Small intestine (tissue), 16 donors: ENCODE measurements at places on chromosomes 2 and 18.
A peak's percentile ranks its signal among the peaks of the same experiment; 100 is the strongest.

- peak; percentile 44 for DNase-seq
Observed at GRCh38 chr2:193584522-193584938, 1389.8 kb upstream of the TMEFF2 start.

DNA sequence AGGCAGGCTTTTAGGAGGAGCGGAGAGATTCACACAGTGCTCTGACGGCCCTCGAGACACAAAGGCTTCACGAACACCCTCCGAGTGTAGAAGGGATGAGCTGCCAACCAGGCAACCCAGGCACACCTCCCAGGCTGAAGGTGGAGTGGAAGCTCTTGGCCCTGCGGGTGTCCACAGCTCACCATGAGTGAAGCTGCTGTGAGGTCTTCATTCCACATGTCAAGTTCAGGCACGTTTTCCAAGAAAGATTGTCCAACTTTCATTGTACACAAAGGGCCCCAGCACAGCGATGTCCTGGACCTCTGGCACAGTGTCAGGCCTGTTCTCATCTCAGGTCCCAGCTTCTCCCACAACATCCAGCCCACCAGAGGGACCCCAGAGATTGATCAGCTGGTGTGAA lies 13.4 kb downstream of the PARD6G start:
- no peak for DNase-seq

- DNase-seq: no peak
Observed at GRCh38 chr2:174784909-174785308, 20.6 kb upstream of the CHRNA1 start.

DNA sequence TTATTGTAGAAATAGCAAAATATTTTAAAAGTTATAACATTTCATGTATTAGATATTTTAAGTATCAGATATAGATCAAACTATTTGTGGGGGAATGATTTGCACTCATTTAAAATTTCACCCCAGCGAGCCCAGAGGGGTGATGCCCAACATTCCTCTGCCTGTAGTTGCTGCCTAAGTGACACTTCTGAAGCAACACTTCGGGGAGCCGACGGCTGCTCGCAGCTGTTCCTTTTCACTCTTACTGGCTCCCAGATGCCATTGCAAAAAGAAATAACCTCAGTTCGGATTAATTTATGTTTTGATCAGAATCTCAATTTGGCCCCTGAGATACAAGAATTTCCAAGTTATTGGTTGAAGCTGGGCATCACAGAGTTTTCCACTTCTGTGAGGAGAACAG lies 603.8 kb downstream of the PLCL1 start:
- DNase-seq: no peak

- no peak for DNase-seq
Observed at GRCh38 chr2:98576666-98577312, 31.5 kb downstream of the COA5 start.

DNA sequence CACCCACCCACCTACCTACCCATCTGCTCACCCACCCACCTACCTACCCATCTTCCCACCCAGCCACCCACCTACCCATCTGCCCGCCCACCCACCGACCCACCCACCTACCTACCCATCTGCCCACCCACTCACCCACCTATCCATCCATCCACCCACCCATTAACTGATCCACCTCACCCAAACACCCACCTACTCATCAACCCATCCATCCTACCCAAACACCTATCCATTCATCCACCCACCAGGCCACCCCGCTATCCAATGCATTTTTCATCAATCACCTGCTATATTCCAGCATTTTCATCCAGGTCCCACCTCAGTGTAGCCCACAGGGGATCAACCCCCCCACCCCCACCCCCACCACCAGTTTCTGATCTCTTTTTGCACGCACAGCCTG lies 121.8 kb downstream of the GLI2 start:
- DNase-seq: no peak

- no peak for DNase-seq
Observed at GRCh38 chr2:54233832-54234649, 22.0 kb downstream of the TSPYL6 start.

GRCh38 chr2:129193961-129194360 lies 785.5 kb upstream of the RAB6C start:
- no peak for DNase-seq

DNA sequence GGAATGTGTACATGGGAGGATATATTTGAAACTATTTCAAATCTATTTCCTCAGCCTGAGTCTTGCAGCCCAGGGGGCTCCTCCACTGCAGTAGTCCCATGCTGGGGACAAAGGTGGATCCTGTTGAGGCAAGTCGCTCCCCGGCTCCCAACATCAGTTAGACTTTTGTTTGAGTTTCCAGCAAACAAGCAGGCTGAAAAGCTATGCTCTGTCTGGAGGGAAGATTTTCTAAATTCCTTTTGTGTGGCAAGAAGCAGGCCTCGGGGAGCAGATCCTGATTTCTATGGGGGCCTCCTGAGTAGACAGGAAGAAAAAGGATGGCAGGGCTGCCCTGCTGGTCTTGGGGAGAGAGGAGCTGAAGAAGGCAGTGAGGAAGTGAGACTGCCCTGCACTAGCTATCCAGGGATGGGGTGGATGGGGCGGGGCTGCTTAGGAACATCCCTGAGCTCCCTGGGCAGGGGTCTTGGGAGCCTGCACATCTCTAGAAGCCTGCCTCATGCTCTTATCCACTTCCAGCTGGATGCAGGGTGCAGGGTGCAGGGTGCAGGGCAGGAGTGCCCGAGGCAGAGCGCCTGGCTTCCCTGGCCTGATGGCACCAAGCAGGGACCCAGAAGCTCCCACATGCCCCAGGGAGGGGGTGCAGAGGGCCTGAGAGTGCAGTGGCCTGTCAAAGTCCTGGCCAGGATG lies 6.0 kb upstream of the CIB4 start:
- no peak for DNase-seq

DNA sequence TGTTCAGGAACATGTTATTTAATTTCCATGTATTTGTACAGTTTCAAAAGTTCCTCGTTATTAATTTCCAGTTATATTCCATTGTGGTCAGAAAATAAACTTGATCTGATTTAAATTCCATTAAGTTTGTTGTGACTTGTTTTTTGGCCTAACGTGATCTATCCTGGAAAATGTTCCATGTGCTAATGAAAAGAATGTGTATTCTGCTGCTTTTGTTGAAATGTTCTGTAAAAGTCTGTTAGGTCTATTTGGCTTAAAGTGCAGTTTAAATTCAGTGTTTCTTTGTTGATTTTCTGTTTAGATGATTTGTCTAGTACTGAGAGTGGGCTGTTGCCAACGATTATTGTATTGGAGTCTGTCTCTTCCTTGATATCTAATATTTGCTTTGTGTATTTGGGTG lies 148.0 kb downstream of the UBR3 start:
- no peak for DNase-seq

DNA sequence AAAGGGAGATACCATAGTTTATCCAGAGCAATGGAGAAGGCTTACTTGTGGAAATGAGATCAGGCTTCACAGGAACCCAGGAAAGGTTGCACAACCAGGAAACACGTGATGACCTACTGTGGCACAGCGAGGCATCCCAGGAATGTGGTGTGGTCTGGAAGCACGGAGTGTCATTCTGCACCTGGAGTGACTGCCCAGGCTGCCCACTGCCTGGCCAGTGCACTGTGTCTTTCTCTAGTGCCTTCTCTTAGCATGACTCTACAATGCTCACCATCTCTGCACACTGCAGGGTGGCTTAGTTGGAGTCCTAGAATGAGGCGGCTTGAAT lies 48.9 kb downstream of the CHST9 start:
- DNase-seq: peak; percentile 33

DNA sequence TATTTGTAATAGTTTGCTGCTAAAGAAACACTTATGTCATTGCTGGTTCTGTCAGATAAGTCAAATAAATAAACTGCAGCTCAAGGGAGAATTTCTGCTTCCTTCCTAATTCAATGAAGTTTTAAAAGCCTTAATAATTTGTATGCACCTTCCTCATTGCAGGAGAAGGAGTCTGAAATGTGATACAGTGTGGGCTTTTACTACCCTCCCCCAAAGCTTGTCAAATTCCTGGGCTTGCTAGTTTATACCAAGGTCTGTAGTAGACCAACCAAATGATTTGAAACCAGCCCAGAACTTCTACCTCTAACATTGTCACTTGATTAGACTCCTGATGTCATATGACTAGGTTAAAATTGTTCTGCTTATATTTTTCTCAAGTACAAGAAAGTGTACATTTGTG lies 131.8 kb downstream of the DTNA start:
- no peak for DNase-seq

DNA sequence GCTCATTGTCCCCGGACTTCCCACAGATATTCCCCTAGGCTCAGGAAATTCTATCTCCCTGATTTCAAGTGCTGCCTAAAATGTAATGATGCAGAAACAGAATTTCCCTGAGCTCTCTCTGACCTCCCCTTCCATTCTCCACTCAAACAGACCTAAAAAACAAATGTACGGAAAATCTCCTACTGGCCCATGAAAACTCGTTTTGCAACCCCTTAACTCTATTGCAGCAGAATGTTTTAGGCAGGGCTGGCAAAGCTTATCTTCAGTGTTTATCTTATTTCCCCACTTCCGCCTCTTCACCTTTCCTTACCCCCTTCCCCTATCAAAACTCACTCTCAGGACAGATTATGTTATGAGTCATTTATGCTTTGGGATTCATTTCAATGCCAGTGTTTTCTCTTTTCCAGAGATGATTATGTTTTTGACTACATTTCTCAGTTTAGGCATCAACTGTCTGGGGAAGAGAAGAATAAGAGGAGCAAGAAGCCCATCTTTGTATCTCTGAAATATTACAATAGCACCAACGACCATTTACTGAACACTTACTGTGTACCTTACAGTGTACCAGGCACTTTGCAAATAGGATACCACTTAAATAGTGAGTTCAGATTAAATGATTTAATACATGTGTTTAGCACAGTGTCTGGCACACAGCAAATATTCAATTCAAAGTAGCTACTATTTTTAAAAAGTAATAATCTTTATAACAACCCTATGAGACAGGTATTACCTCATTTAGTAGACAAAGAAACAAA lies 53.9 kb upstream of the STPG4 start:
- peak; percentile 37 for DNase-seq

- DNase-seq: no peak
Observed at GRCh38 chr2:19000776-19001175, 357.6 kb downstream of the OSR1 start.

- no peak for DNase-seq
Observed at GRCh38 chr2:170567429-170567828, 147.7 kb upstream of the SP5 start.

DNA sequence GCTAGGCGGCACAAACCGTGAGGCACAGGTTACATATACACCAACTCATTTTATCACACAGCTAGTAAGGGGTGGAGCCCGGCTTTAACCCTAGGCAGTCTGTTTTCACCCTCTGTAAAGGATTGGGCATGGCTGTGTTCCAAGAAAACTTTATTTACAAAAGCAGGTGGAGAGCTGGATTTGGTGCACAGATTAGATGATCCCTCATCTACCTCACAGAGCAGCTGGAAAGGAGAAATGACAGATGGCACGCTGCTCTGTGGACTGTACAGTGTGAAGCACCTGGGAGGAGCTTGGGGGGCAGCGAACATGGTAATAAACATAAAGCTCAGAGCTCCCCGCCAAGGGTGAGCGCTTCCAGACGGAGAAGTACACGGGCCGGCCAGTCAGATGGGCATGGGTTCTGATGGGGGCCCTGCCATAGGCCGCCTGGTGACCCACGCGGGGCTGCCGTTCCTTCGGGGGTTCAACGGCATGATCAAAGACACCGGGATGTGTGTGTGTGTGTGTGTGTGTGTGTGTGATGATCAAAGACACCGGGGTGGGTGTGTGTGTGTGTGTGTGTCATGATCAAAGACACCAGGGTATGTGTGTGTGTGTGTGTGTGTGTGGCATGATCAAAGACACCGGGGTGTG lies 862 bp upstream of the TMEM177 start:
- DNase-seq: peak; percentile 70

GRCh38 chr2:121627525-121628050 lies 21.7 kb downstream of the CLASP1 start:
- no peak for DNase-seq

- DNase-seq: no peak
Observed at GRCh38 chr2:223404616-223405015, 197.5 kb downstream of the SCG2 start.

DNA sequence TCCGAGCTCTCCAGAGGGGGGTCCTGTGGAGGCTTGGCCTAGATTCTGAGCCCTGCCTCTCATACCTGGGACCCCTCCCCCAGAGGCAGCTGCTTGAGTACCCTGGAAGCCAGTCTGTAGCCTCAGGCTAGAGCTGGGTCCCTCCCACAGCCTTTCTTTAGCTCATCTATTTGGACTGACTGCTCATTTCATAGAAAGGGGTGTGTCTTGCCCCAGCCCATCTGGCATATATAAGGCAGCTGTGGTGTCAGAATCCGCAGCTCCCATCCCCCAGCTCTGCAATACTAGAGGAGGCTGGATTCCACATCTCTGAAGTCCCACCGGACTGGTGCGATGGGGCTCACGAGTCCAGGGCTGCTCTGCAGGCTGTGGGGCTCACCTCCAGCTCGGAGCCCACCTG lies 26.1 kb downstream of the MPHOSPH10 start:
- no peak for DNase-seq

DNA sequence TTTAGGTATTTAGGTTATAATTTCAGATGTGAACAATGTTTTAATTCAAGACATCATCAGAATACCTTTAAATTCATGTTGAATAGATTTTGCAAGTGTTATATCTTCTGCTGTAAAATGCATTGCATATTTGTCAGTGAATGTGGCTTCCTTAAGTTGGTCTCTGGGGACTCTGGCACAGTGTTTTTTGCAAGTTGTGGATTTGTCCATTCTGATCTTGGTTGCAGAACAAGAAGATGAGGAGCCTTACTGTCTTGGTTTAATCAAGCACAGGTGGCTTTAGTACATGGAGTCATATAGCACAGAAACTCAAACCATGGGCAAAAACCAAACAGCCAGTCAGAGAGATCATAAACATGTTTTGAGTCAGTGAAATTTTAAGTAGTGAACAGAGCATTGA lies 135.7 kb downstream of the ARHGAP28 start:
- no peak for DNase-seq

- no peak for DNase-seq
Observed at GRCh38 chr18:44732599-44732998, 51.9 kb downstream of the SETBP1 start.

DNA sequence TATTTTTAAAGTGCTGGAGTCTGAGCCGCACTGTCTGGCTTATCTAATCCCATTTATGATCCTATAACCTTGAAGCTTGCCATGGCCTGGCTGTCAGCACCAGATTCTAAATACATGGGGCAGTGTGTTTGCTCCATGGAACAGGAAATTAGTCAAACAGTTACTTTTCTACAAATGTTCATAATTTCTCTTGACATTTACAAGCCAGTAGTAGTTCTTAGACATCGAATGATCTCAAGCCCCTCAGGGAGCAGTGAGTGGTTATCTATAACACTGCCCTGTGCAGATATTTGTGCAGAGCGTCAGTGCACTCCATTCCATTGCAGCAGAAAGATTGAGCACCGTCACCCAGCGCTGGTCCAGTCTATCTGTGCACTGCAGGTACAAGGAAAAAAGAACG lies 205.2 kb downstream of the AGPS start:
- peak; percentile 15 for DNase-seq

GRCh38 chr2:224934526-224935188 lies 107.6 kb downstream of the DOCK10 start:
- no peak for DNase-seq
